Activated T-cell treated with anti-CD3 and anti-CD28 coated beads, Interleukin-2, amount 50 U/mL, for 24 hours (primary cell): ENCODE measurements at places on chromosomes 4 and X.

DNA sequence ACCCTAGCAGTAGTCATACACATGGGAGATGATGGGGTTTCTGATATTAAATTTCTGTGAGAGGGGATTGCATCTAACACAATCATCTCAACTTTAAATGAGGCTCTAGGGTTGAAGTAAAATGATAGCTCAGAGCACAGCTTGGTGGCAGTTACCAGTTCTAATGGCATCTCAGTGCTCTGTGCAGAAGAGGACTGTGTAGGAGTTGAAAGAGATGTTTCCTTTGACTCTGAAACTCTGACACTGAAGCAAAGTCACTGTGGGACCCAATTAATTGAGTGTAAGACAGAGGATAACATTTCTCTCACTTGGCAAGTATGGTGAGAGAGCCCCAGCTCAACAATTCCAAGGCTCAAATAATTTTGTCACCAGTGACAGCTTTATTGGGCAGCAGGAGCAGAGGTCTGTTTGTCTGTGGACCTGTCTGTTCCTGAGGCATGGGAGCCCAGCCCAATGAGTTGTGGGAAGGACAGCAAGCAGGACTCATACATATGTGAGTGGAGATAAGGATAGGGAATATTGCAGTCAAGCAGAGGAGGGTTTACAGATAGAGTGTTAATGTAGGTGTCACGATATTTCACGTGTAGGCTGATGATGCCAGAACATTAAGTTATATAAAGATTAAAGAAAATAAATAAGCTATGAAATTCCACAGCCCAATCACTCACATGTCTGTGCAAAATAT lies 76.7 kb upstream of the NAF1 start:
- DNase-seq: no peak

DNA sequence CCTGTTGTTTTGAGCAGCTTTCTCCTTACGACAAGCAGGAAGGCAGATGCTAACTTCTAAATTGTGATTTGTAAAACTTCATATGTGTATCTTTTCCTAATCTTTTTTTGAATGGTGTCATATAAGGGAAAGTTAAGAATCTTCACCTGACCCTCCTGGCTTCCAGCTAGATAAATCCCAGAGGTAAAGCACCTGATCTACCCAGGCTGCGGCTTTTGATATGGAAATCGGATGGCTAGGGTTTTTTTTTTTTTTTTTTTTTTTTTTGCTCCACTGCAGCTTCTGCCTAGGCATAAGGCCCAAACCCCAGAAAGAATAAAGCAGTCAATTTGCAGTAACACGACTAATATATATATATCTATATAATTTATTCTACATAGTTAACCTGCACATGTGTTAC lies 10.0 kb downstream of the MAB21L2 start:
- no peak for DNase-seq

DNA sequence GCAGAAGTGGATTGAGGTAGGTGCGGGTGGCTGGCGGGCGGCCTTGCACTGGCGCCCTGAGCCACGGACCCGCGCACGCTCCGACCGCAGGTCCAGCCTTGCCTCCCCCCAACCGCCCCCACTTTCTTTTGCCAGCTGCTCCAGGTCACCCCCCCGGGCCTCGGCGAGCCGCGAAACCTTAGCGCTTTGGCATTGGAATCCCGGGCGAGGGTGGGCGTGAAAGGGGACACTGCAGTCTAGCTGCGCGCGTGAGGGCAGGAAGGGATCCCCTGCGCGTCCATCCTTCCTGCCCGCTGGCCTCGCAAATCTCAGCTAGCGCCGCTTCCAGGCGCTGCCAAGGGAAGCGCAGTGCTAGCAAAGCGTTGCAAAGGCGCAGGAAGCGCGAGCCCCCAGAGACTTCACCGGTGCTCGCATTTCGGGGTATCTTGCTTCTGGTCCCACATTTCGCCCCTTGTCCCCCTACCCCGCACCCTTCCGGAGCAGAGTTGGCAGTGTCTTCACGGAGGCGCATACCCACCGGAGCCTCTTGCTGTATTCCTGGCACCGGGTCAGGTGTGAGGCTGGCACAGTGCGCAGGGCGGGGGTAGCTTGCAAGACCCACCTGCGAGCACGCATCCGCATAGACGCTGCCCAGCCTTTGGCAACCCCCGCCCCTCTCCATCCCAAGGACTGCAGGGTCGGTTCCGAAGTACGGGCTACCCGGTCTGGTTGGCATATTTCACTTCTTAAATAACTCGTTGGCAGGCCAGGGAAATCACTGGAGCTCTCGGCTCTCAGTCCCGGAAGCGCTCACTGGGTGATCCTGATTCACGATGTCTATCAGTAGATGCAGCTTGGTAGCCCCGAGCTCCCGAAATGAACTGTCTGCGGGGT lies 104.4 kb downstream of the UCHL1 start:
- no peak for DNase-seq

DNA sequence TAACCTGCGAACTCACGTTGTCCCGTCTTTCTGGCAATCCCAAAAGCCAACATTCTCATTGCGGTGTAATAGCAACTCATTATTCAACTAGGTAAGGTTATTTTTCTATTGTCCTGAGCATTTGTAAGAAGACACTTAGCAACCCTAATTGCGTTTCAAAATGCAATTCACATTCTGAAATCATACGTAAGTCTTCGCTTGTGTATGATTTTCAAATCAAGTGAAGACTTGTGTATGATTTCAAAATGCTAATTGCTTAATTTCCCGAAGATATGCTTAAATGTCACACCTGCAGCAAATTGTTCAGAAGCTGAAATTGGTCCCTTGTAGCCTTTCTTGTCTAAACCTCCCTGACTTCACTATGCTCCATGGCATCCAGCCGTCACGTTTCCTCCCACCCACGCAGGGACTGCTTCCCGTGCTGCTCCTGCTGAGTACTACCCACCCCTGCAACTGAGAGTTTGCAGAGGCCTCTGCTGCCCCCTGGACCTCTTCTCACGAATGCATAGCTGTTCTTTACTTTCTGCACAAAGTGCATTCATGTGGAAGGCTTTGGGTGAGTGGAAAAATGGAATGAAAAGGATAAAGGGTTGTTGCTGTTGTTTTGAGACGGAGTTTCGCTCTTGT lies 40.8 kb upstream of the CLDN24 start:
- DNase-seq: no peak

- DNase-seq: no peak
Measured at GRCh38 chr4:186643501-186644310, 80.0 kb downstream of the FAT1 start.

DNA sequence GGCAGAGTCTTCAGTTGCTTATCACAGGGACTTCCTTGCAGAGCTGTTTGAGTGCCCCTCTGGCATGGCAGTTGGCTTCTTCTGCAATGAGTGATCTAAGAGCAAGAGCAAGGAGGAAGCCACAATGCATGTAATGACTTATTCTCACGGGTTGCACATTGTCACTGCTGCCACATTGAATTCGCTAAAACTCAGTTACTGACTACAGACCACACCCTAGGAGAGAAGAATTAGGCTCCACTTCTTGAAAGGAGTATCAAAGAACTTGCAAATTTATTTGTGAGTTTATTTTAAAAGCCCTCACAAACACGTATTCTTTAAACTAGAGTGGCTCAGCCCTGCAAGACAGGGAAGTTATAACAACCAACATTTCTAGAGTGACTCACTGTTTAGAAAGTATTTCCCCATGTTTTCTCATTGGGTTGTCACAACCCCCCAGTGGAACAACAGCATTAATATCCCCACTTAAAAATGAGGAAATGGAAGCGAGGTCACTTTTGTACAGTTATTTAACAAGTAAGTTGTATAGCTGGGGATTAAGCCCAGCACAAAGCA lies 32.4 kb upstream of the RBPJ start:
- no peak for DNase-seq

DNA sequence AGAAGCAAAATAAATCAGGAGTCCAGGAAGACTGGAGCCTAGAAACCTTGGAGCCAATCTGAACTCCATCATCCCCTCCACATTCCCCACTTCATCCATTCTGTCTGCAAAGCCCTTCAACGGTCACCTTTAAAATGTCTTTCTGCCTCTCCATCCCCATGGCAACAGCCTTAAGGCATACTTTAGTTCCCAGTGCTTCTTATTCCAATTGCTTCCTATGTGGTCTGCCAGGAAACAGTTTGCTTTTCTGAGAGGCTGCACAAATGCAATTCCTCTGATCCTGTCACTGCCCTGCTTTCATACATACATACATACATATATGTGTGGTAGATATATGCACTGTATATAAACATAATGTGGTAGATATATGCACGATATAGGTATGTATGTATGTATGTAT lies 786 bp upstream of the MAGEH1 start:
- DNase-seq: no peak

- DNase-seq: no peak
Measured at GRCh38 chr4:165293061-165293460, 34.4 kb upstream of the MSMO1 start.

DNA sequence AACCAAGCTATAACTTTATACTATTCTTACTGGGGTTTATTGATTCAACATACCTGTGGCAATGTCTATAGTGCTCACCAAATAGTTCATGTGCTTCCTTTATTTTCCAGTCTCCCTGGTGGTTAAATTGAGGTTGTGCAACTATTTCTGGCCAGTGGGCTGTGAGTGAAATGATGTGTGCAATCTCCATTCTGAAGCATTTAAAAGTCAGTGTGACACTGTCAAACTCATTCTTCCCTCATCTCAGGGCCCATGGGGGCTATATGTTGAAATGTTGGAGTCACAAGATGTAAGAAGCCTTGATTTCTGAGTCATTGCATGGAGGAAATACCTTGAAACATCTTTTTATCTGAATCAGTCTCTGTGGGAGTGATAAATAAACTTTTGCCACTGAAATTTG lies 414.3 kb upstream of the RPS6KA3 start:
- DNase-seq: no peak

DNA sequence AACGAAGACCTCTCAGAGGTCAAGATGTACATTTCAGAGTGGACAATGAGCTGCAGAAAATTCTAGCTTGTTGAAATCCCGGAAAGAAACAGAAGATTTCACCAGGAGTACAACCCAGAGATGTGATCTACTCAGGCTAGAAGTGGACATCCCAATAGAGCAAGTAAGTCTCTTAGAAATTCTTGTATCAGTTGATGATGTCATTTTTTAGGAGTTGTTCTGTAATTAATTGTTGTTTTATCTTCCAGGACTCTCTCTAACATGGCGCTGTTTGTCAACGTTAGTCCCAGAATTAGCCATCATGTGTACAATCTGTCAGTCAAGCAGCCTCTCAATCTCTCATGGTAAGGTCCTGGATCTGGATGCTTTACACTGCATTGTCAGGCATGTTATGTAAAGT lies 174.4 kb downstream of the GRIA3 start:
- DNase-seq: no peak

- no peak for DNase-seq
Measured at GRCh38 chrX:7225338-7225737, 77.4 kb upstream of the PUDP start.

DNA sequence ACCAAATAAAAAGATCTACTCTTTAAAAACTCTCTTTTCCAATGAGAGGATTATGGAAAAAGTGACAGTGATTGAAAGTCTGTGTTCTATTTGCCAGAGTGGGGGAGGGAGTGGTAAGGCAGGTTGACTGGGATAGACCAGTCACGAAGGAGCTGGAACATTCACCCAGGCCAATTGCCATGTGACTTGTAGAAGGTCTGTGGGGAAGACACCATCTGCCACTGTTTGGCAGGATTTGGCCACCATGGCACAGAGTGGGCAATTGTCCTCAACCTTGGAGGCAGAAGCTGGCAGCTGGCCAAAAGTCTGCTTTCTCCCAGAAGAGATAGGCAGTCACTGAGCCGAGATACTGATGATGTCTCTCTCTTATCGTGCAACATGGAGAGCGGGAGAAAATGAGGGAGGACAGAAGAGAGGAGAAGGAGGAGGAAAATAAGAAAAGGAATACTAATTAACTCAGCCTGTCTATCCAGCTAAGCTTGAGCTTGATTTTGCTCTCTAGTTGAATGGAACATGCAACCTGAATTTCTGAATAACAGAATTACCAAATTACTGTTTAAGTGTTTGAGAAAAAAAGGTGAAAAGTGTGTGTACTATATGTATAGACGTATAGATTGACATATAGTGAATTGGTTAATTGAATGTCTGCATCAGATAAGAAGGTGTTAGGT lies 267.1 kb downstream of the ARHGAP24 start:
- no peak for DNase-seq

GRCh38 chr4:183349673-183350072 lies 27.4 kb upstream of the CLDN24 start:
- no peak for DNase-seq

DNA sequence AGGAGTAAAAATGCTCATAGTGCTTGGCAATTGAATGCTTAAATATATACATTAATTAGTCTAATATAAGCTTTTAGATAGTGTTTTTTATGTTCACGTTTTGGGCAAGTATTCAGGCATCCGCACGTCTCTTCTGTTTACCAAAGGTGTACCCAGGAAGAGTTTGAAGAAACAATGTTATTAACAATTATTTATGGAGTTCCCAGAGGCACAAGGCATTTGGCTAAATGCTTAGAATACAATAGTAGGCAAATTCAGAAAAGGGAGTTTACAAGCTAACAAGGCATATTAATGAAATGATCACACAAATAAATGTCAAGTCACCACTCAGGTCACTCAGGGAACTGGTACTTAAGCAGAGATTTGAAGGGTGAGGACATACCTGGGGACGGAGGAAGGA lies 294.8 kb downstream of the TENM3 start:
- no peak for DNase-seq

GRCh38 chrX:13005661-13006473 lies 31.0 kb downstream of the TMSB4X start:
- DNase-seq: no peak

- no peak for DNase-seq
Measured at GRCh38 chr4:166972071-166972470, 262.2 kb downstream of the SPOCK3 start.
